Activated T-helper 1 cell treated with Interleukin-2 at 50 U/mL for 16 hours (primary cell): ENCODE measurements at places on chromosomes 12 and 14.
A peak's percentile ranks its signal among the peaks of the same experiment; 100 is the strongest.

- DNase-seq, result no peak
Observed at GRCh38 chr12:78118486-78118885, 287.8 kb downstream of the NAV3 start.

DNA sequence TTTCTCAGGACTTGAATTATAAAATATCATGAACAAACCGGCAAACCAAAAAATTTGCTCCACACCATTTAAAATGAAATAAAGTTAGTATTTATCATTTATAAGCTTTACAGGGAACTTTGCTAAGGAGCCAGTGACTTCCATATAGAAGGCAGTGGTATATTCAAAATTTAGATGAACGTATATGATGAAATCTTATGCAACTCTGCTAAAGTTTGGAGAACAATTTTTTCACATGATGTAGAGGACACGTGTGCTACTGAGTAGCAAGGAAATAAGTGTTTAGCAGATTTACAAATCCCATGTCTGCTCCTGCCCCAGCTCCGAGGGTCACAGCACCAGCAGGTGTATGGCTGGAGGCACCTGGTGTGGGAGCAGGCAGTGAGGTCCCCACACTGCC, 70.8 kb upstream of the IFNG-AS1 start:
- DNase-seq, result no peak

- no peak for DNase-seq
Observed at GRCh38 chr14:96748362-96748761, 48.8 kb upstream of the VRK1 start.

GRCh38 chr12:82325540-82326336, 32.4 kb downstream of the CCDC59 start:
- DNase-seq, result no peak

DNA sequence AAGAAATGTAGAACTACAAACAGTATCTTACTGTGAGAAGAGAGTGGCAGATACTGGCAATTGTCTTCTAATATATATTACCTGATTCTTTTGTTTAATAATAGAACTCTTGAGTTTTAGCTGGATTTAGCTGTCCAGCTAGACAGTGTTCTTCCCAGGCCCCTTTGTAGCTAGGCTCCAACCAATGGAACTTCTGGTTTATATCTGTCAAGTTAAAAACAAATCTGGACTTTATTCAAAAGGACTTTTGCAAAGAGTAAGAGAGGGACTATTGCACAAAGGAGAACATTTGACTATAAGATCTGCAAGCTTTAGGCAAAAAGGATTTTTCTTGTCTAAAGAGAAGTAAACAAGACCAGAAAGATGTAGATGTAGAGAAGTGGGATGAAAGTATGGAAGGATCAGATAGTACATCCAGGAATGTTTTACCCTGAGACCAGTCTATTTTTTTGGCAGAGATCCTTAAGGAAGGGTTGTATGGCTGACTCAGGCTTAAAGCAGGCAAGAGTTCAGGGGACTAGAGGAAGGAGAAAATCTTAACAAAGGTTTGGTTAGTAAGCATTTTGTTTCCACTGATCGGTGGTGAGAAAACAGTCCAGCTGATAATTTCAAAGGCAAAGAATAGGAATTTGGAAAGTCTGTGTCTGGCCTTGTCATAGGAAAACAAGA, 111.1 kb upstream of the PLEKHA5 start:
- DNase-seq, result no peak

DNA sequence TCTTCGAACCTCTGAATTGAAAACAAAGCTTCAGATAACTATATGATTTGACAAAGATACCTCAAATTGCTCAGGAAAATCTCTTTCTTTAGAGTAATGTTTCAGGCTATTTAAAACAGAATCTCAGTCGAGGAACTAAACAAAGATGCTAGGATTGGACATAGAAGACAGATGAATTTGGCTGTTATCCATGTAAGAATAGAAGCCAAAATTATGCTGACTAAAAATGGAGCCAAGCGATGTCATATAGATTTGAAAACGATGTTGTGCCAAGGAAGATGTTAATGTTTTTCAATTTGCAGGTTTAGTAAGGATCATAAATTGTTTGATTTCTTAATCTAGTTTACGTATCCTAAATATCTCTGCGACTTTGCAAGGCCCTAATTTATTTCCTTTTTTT, 295.9 kb downstream of the FOXG1 start:
- no peak for DNase-seq

DNA sequence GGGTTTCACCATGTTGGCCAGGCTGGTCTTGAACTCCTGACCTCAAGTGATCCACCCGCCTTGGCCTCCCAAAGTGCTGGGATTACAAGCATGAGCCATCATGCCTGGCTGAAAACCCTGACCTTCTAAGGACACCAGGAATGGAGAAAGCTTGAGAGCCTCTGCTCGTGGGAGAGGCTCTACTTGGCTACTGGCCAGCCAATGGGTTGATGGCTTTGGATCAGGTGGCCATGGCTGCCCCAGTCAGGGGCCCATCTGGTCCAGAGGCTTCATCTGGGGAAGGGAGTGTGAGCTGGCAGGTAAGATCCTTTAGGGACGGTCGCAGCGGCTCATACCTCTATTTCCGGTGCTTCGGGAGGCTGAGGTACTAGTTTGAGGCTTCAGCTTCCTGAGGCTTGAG, 42.5 kb upstream of the PPP1CC start:
- DNase-seq, result no peak

GRCh38 chr12:116717466-116718437, 20.1 kb downstream of the SPRING1 start:
- DNase-seq, result no peak

GRCh38 chr14:64248689-64249088, 45.5 kb downstream of the ESR2 start:
- DNase-seq, result no peak

GRCh38 chr12:111238075-111238734, 130.7 kb downstream of the PHETA1 start:
- DNase-seq, result no peak

DNA sequence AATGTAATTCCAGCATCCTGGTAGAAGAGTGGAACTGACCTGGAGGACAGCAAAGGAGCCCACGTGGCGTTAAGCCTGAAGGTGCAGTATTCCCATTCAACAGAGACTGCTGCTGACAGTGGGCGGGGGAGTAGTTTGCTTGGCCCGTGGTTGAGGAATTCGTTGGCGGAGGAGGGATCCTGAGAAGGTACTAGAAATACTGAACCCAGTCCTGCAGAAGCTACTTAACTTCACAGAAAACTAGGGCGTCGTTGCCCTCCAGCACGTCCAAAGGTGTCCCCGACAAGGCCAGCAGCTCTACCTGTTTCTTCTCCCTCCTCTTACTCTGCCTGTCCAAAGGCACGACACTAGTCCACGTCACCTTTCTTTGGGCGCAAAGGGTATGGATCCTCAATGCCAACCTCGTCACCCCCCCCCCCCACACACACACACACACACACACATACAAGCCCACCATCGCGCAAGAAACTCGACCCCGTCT, 303 bp downstream of the PUS7L start:
- peak; percentile 3 for DNase-seq

GRCh38 chr12:124577986-124578385, 10.6 kb upstream of the NCOR2 start:
- no peak for DNase-seq

GRCh38 chr14:95432144-95433093, 84.0 kb downstream of the SYNE3 start:
- no peak for DNase-seq

DNA sequence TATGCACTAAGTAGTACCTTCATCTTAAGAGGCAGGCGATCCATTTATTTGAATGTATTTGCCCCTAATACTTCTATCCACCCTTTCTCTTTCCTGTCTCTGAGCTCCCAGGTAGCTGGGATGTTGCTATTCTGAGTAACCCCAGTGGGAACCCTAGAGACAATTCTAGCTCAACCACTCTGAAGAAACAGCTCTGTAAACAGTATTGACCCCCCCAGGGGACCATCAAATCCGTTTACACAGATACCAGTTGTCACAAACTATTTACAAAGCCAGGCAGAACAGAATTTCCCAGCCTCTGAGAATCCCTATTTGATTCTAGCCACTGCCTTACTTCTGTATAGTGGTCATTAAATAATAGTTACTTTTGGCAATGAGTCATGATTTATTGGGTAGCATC, 64.9 kb downstream of the MIPOL1 start:
- DNase-seq, result no peak

DNA sequence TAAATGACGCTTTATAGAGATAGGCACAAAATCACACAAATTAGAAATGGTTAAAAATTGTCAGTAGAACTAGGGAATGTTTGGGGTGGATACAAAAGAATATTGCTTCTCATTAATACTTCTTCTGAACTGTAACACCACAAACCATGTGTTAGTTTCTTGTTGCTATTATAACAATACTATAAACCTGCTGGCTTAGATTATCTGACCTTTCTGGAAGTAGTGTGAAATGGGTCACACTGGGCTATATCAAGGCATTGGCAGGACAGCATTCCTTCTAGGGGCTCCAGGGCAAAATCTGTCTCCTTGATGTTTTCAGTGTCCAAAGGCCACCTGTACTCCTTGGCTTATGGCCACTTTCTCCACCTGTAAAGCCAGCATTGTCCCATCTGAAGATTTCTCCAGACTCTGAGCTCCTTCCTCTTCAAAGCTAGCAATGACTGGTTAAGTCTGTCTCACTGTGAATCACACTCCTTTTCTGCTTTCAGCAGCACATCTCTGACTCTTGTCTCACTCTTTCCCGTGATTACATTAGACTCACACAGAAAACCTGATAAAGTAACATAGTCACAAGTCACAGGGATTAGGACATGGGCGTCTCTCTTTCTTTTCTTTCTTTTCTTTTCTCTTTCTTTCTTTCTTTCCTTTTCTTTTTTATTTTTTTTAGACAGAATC, 86.3 kb downstream of the SLC15A4 start:
- no peak for DNase-seq

- DNase-seq, result no peak
Observed at GRCh38 chr12:17592472-17592871, 497.5 kb downstream of the RERGL start.

GRCh38 chr14:105072381-105072861, 7.2 kb upstream of the GPR132 start:
- DNase-seq, result no peak

DNA sequence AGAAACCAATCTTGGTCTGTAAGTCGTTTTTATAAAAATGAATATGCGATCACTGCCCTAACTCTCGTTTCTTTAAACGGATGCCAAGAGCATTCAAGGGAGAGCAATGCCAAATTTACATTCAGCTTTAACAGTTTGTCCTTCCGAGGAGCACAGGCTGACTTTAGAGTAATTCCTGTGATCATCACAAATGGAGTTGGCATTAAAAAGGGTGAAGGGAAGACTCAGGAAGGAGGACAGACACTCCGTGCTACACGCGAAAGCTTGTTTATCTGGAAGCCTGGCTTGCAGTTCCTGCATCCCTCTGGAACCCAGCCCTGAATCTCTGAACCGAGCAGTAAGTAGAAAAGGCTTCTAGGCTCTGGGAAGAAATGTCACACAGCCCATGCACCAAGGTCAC, 78.4 kb downstream of the PAPOLA start:
- no peak for DNase-seq

GRCh38 chr14:35222324-35222723, 69.9 kb upstream of the PSMA6 start:
- DNase-seq, result no peak

DNA sequence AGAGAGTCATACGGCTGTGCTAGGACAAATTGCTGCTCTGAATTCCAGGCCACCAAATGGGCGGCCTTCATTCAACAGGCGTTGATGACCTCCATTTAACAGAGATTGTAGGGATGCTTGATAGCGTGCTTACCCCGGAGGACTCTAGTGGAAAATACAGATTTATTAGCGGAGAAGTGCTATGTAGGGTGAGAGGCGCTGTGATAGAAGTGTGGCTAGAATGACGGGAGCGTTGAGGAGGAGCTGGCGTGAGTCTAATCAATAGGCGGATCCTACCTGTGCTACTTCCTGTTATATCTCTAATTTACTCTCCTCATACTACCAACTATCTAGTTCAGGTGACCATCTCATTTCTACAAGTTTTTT, 668 bp downstream of the MRPS35 start:
- DNase-seq, result no peak

DNA sequence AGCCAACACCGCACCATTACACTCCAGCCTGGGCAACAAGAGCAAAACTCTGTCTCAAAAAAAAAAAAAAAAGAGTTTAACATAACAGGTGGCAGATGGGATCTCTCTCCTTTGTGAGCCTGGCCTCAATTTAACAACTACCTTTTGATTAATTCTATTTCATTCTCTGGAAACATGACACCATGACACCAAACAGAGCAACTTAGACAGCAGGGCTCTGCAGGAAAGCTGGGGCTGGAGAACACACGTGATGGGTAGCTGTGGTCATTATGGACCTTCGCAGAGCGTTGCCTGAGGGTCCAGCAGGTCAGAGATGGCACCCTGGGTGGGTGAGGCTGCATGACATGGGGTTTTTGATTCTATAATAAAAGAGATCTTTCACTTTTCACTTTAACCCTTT, 1.7 kb upstream of the DGLUCY start:
- DNase-seq, result no peak

DNA sequence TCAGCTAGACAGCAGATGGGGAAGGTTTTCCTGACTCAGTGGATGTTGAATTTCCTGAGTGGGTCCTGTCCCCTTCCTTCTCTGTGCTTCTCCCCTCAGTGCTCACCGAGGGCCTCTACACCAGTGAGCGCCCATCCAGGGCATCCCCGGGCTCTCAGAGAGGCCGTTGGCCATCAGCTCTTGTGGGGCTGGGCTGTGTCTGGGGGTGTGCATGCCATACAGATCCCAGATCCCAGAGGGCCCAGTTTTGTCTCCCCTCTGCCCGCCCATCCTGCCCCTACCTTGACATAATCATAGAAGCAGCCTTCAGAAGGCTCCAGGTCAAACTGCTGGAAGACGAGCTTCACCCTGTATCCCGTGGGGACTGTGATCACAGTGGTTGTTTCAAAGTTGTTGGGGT, 1.1 kb downstream of the C1R start:
- DNase-seq, result no peak

- DNase-seq, result no peak
Observed at GRCh38 chr12:115988625-115989563, 288.6 kb downstream of the MED13L start.
